ENCODE measurements at places on chromosomes 5 and 9.
A peak's percentile ranks its signal among the peaks of the same experiment; 100 is the strongest.

DNA sequence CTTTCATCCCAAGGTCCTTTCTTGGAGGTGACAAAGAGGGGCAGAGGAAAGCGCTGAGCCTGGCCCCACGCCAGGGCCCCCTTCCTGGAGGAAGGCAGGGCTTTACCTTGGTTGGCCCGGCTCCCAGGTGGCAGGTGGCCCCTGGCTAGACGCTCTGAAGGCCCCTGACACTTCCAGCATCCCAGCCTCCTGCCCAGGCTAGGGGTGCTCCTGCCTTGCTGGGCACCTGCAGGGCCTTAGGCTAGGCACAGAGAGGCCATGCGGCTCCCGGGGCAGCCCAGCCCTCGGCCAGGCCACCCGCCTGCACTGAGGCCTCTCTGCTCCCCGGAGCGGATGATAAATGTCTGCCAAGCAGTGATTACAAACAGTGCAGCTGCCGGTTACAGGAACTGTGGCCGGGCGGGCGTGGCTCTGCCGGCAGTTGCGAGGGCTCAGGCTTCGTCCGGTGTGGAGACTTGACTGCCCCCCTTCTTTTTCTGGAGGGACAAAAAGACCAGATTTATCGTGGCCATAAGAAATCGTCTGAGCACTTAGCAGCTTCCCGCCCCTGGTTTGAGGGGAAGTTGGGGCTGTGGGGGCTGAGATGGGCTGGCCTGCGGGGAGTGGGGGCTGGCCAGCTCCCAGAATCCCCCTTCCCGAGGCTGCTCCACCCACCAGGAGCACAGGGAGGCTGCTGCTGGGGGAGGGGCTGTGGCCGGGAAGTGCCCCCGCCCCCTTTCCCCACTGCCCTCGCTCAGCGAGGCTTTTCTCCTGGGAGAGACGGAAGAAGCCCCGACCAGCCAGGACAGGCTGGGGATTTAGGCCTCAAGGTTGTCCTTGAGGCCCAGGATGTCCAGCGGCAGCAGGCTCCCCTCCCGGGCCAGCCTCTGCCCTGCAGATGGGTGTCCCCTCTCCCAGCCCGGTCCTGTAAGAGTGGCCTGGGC is 31.6 kb upstream of the UBAC1 start:
- DNase-seq: peak; percentile 19

DNA sequence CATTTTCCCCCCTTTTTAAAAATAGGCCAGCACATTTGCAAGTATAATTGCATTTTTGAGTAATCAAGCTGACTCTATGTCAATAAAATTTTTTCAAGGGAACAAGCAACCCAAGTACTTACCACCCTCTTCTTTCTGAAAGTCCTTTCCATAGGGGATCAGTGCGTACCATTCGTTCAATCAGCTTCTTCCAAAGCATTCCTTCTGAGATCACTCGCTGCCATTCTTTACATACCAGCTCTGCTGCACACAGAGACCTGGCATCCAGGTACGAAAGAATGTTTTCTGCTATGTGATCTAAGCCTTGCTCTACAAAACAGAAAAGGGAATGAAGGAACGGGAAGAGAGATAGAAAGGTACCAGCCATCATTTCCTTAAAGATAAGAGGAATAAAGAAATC is 106.6 kb downstream of the FBXW11 start:
- DNase-seq: no peak

- DNase-seq: no peak
Observed at GRCh38 chr9:14140096-14140697, 173.7 kb downstream of the NFIB start.

DNA sequence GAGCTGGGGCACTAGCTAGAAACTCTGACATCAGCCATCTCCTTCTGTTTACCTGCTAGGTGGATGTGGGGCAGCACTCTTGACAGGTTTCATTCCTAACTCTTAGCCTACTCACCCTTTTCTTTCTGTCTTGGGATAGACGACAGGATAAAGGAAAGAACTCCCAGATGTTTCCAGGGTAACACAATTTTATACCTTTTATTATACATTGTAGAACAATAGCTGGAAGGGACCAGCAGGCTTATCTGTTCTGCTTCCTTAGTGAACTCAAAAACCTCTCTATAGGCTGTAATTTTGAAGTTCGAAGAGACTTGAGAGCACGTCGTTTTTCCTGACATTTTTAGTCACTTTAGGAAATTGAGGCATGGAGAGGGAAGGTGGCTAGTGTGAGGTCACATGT is 13.2 kb downstream of the SPTAN1 start:
- no peak for DNase-seq

DNA sequence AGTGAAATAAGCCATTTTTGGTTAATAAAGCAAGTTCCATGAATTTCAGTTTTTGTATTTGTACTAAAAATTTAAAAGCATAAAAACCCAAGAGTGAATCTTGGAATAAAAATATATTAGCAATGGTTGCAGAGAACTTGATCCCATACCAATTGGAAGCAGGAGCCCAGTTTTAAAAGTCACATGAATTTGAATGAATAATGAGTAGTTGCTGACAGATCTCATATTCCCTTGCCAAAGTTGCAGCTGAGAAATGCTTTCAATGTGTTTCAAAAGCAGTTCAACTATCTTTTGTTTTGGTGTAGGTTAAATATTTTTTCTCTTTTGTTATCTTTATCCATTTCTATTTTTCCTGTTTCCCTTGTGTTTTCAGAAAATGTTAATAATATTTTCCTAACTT is 818.6 kb downstream of the CDH18 start:
- no peak for DNase-seq

DNA sequence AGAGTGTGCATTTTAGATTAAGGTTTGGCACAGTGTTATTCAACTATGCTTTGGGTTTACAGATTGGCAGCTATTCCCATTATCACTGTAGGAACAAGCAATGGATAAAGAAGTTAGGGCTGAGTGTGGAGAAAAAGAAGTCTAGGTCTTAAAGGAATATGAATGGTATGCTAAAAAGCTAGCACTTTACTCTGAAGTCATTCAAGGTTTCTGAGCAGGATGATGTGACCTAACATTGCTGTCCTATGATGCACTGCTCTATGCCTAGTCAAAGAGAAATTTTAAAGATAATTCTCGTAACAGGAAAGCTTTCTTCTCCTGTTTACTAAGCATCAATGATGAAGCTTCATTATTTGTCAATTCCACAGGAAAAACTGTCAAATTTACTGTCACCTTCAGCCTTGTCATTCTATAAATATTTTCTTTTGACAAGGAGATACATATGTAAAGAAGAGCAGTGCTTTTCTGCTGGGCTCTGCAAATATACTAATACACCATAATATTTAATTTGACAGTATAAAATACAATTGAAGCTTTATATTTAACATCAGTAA is 476.1 kb upstream of the PTPRD start:
- no peak for DNase-seq

GRCh38 chr5:72159501-72159911 is 52.2 kb downstream of the MAP1B start:
- DNase-seq: no peak
